Activated CD4-positive, CD25-positive, alpha-beta regulatory T cell (primary cell): ENCODE measurements at places on chromosomes 5 and 9.

DNA sequence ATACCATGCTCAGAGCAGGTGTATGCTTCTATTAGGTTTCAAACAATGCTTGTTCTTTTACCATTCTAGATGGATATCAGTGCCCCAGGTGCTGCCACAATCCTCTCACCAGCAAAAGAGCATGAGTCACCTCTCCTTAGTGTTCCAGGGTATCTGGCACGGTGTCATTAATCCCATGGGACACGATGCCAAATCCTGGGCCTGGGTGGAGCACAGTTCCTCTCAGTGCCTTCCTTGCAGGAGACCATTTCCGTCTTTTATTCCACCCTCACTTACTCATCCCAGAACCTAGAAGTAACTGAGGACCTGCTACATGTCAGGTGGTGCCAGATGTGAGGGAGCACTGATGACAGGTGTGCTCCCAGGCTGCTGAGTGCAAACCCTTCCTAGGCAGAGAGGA is 1.3 kb upstream of the OR13J1 start:
- DNase-seq = no peak

DNA sequence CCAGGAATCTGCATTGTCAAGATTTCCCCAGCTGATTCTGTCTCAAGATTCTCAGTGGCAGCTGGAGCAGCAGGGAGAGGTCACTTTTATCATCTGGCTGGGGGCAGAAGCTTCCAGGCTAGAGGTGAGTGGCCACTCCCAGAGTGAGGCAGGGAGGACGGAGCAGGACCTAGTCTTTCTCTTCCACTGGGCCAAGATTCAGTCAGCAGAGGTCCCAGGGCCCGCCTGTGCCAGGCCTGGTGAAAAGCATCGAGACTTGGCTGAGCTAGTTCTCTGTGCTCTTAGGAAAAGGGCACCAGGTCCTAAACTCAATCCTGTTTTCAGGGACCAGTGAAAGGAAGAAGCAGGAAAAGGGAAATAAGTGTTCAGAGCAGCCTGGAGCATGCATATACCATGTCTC is 46.6 kb downstream of the IRX1 start:
- no peak for DNase-seq

- no peak for DNase-seq
These were observed 32.1 kb downstream of the GRIN3A start for GRCh38 chr9:101706261-101706798.

DNA sequence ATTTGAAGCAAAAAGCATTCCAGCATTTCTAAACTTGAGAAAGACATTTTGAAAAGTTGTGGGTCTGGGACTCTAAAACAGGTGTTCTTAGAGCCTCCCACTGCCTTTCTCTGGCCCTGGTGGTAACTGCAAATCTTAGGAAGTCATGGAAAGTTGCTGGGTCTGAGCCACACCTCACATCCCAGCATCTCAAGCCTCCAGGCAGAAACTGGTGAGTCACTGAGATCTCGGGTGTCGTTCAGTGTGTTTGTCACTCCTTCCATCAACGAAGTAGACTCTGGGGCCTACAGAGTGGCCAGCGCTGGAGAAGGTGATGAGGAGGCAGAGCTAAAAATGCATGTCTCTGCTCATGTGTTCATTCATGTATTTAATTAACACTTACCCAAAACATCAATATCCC is 59.6 kb upstream of the C5orf58 start:
- DNase-seq = no peak

DNA sequence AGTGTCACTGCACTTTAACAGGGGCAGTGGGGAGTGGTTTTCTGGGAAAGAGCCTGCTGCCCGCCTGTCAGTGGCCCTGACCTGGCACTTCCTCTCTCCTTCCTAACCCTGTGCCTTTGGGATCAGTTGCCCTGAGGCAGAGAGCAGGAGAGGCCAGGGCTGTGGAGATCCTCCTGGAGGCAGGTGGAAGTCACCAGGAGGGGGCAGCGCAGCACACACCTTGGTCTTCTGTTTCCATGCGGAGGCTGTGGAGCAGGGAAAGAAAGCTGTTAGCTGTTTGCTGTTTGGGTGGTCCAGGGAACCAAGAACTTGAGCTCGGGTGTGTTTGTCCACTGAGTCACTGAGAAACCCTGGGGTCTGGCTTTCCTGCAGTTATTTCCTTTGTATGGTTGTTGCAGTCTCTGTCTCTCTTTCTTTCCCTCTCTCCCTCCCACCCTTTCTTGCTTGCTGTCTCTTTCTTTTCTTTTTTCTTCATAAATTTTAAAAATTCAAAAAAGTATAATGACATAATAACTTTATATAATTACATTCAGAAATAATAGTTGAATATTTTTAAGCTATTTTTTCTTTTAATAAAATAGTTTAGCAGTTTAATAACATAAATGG is 28.1 kb downstream of the NTRK2 start:
- no peak for DNase-seq

DNA sequence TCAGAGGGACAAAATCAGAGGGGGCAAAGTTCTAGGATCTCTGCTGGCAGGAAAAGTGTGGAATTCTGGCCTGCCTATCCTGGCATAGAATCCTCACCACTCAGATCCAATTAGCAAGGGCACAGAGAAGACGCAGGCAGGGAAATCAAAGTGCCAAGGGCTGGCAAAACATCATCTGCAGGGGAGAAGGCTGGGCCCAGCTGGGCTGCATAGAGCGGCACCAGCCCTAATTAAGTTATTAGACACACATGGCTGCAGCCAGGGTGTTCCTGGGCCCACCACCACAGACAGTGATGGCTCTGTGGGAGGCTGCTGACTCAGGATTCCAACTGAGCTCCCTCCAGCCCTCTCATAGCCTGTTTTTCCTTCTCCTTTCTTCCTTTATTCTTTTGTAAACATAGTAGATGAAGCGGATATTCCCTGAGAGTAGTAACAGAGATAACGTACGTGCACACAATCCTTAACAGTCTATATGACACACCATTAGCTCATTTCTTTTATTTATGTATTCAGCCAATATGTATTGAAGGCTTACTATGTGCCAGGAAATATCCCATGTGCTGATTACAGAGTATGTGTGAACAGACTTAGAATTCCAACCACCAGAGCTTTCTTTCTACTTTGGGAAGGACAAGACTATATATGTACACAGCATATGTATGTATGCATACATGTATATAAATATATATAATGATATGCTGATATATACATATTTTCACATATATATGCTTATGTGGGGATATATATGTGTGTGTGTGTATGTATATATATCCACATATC is 236.1 kb downstream of the ASTN2 start:
- no peak for DNase-seq

DNA sequence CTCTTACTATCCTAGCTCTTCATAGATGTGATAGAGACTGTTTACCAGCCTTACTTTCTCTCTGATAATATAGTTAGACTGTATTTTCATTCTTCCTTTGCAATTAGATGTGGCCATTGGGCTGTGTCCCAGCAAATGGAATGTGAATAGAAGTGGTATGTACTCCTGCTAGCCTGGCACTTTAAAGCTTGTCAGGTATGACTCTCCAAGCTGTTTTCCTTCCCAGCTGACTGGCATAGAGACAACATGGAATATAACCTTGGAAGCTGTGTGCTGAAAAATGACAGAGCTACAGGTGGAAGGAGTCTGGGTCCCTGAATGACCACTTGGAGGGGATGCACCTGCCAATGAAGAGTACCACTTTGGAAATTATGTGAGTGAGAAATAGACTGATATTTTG is 116.2 kb downstream of the DIRAS2 start:
- no peak for DNase-seq

DNA sequence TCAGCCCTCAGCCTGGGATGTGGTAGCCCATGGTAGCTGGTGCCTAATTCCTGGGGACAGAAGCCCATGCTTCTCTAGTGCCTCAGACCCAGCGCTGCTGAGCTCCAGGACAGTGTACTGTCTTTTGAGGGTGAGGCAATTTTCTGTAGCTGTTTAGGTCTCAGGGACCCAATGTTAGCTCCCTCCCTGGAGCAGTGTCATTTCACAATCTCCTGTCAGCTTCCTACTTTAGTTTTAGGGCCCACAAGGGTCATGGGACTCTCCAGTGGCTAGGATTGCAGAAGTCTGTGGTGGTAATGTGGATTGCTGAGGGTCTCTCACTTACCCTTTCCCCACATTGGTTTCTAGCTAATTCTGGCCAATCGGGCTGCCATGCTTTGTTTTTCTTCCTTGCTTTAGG is 67.7 kb upstream of the CCL21 start:
- no peak for DNase-seq

DNA sequence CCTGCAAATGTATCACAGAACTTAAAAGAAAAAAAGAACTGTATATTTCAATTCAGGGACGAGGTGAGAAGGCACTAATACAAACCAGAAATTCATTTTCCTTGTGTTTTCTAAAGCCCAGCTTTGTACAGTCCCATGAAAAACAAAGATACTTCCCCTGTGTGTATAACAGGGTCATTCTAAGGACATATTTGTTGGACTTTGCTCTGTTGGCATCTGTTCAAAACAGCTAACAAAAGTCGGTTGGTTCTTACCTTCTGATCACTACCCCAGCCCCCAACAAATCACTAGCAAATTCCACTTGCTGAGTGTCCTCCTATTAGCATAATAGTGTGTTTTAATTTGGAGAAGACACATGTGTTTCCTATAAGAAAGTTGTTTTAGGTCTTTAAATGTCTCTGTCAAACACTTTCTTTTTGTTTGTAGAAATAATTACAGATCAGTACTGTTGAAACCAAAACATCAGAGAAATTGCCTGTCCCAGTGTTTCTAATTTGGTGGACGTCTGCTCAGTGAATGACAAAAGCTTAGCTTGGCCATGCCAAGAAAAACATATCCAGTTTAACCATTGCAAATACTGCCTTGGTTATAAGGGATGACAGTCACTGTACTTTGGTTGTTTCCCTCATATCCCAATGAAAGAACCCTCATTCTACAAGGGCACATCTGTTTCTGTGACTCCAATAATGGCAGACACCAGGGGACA is 480.5 kb downstream of the EBF1 start:
- DNase-seq = no peak
